ENCODE measurements at places on chromosomes 3 and 15. TPM values are rescaled to one million over a fixed set of nuclear protein-coding genes. Genes with fewer than 3 reads are reported as not detected.

Gene NLGN1
- 2.2 TPM for polyA plus RNA-seq

Gene POTEB2
- not detected for polyA plus RNA-seq

Gene TRAIP
- polyA plus RNA-seq: 9.7 TPM

Gene GATM
- polyA plus RNA-seq: 214 TPM

Gene ARRDC4
- polyA plus RNA-seq: 31.1 TPM

Gene ABI3BP
- 13.5 TPM for polyA plus RNA-seq

Gene SCN11A
- polyA plus RNA-seq: 1.6 TPM

Gene MESD
- 41.4 TPM for polyA plus RNA-seq

Gene THRB
- polyA plus RNA-seq: 35.9 TPM

Gene SLCO2A1
- 23.1 TPM for polyA plus RNA-seq

- no peak for DNase-seq
These were observed 2.0 kb downstream of the NRROS start for GRCh38 chr3:196641333-196642054.

GRCh38 chr3:20310629-20311028 lies 124.6 kb upstream of the SGO1 start:
- no peak for DNase-seq

- DNase-seq: no peak
These were observed 1080.8 kb downstream of the TUSC7 start for GRCh38 chr3:117790235-117790987.

DNA sequence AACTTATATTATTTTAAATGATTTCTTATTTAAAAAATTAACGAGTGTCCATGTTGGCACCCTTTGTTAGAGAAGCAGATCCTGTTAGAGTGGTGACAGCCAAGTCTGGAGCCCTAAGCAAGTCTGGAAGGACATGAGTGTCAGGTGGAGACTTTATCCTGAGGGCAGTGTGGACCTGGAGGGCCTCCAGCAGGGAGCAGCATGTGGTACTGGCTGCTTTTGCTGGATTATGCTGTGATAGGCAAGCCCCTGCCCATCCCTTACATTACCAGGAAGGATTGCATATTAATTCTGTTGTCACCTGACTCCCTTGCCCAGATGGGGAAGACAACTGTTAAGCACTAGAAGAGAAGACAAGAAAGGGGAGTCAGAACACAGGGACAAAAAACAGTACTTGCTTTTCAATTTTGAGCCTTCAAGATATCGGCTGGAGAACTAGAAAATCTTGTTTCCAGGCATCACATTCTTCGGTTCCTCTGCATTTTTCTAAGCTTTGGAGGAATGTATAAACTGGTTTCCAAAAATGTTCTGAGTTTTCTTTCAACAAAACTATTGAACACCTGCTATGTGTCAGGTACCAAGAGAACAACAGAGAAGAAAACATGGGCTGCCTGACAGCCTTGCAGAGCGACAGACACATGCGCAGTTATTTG lies 22.7 kb downstream of the ZNF860 start:
- no peak for DNase-seq

DNA sequence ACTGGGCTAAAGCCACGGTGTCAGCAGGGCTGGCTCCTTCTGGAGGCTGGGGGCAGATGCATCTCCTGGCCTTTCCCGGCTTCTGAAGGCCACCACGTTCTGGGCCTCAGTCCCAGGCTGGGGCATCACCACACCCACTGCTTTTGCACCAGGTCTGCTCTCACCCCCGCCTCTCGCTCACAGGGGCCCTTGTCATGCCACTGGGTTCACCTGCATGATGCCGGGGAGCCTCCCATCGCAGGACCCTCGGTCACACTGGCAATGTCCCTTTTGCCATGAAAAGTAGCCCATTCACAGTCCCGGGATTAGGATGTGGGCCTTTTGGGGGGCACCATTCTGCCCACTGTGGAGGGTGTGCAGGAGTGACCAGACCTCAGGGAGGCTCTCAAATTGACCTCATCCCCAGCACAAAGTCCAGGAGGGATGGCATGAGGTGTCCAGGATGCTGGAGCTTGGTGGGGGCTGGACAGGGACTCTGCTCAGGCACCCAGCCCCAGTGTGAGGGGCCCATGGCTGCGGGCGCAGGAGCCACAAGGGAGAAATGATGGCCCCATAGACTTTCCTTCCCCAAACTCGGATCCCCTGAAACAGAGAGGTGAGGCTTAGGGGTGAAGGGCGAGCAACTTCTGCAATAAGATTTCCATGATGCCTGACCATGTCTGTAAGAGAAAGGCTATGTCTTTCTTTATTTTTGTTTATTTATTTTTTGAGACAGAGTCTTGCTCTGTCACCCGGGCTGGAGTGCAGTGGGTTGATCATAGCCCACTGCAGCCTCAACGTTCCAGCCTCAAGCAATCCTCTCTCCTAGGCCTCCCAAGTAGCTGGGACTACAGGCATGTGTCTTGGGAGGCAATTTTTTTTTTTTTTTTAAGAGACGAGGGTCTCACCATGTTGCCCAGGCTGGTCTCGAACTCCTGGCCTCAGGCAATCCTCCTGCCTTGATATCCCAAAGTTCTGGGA lies 189.1 kb downstream of the GOLGA6L6 start:
- DNase-seq: no peak

- no peak for DNase-seq
These were observed 3.3 kb upstream of the RAB8B start for GRCh38 chr15:63186065-63186464.

DNA sequence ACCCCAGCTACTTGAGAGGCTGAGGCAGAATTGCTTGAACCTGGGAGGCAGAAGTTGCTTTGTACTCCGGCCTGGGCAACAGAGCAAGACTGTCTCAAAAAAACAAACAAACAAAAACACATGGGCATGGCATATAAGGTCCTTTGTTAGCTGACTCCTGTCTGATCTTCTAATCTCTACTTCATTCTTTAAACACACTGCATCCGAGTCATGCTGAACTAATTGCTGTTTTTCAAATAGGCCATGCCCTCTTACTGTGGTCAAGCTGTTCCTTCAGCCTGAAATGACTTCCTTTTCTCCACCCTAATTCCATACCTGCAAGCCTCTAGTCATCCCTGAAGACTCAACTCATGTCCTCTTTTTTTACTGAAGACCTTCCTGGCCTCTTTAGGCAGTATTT lies 22.3 kb upstream of the SLMAP start:
- no peak for DNase-seq

GRCh38 chr3:42961633-42962032 lies 17.5 kb upstream of the GASK1A start:
- DNase-seq: peak; percentile 63

DNA sequence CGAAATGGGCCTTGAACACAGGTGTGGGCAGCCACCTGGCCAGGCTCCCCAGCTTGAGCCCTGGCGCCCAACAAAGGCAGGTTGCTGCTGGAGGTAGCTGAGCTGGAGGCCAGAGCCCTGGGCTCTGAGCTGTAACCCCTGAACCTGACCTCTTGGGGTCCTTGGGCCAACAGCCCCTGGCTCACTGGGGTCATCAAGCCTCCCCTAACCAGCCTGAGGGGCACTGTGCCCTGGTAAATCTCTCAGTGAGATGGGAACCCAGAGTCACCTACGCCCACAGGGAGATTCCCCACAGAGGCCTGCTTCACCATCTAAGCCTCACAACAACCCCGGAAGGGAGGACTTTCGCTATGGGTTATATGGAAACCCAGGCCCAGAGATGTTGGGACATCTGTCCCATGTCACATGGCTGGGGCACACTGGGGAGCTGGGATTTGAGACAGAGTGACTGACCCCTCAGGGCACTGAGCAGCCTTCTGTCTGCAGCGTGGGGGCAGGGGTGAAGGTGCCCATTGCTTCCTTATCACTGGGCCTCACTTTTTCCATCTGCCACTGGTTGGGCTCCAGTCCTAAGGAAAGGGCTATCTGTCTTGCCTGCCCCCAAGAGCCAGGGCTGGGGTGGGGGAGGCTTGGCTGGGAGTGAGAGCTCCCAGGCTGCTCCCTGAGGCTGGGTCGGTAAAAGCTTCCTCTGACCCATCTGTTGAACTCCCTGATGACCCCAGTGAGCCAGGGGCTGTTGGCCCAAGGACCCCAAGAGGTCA lies 59.1 kb downstream of the IQSEC1 start:
- DNase-seq: no peak

- DNase-seq: no peak
These were observed 35.5 kb downstream of the STAG1 start for GRCh38 chr3:136716629-136717028.

- DNase-seq: peak; percentile 12
These were observed 43.0 kb upstream of the ABI3BP start for GRCh38 chr3:101036213-101036618.

GRCh38 chr3:25594007-25594502 lies 70.7 kb downstream of the TOP2B start:
- peak; percentile 76 for DNase-seq

DNA sequence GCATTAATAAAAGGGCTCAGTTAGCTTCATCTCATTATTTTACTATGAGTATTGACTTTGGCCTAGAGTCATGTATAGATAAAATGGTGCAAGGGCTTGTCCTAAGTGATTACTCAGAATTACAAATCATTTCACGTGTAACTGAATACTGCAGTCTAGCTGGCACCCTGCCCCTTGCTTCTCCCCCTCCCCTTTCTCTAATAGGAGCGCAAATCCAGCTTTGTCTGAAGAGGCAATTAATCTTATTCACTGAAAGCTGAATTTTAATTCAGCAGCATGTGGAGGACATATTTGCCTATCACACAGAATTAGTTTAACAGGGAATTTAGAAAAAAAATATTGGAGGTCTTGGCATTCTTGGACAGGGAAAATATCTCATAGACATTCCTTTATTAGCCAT lies 412.1 kb upstream of the DPH6 start:
- DNase-seq: no peak

DNA sequence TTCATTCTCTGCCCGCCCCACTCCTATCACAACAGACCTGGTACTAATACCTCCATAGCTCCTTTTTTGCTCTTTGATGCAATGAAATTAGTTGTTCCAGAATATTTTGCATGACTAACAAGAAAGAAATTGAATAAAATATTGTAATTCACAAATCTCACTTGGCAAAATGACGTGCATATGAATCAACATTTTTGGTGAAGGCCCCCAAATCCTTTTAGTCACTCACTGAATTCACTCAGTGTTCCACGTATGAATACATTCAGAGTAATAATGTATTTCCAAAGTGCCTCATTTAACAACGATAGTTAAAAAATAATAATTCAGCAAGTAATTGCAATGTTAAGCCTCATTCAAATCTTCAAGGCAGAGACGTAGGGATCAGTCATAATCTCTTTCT lies 148.6 kb upstream of the STRIT1 start:
- no peak for DNase-seq

DNA sequence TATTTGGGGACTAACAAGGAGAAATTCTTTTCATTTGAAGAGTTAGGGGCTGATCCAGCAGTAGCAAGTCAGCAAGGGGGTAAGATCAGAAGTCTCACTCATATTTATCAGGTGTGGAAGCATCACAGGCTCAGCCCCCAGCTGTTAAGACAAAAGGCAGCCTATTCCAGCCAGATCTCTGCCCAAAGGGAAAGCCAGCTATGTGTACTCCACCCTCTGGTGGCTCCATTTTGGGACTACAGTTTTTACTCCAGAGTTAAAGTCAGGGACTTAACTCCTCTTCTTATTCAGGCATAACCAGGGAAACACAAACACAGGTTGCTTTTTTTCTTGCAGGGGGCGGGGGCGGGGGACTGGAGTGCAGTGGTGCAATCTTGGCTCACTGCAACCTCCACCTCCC lies 19.2 kb downstream of the UBP1 start:
- no peak for DNase-seq

- DNase-seq: no peak
These were observed 15.7 kb upstream of the PRR23E start for GRCh38 chr3:127177226-127177625.

- DNase-seq: no peak
These were observed 23.8 kb upstream of the CNTN6 start for GRCh38 chr3:1068985-1069384.

DNA sequence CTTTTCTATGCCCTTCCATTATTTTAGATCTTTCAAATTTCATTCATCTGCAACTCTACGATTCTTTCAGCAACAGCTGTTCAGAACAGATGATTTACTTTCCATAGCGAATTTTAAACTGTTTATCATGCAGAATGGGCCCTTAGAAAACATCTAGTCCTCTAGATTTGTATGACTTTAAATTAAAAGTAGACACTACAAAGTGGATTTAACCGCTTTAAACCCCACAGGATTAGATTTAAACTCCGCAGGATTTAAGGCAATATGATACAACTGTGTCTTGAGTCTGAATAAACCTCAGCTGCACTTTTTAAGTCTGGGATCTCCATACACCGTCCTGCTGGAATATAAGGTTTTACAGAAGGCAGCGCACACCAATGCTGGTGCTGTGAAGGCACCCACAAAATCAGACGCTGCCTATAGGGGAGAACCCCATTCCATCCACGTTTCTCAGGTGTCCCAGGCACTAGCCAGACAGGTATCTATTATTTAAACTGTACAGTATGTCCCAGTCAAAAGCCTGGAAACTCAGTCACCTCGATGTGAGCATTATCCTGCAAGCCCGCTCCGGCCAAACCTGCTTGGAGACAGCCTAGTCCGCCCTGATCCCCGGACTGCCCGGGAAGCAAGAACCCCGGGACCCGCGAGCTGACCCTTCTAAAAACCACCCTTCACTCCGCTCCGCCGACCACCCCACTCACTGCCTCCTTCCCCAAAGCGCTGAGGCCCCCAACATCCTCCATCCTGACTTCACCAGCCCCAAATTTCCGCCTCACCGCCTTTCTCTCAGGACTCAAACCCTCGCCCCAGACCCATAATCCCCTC lies 768 bp downstream of the ANO10 start:
- DNase-seq: peak; percentile 28

DNA sequence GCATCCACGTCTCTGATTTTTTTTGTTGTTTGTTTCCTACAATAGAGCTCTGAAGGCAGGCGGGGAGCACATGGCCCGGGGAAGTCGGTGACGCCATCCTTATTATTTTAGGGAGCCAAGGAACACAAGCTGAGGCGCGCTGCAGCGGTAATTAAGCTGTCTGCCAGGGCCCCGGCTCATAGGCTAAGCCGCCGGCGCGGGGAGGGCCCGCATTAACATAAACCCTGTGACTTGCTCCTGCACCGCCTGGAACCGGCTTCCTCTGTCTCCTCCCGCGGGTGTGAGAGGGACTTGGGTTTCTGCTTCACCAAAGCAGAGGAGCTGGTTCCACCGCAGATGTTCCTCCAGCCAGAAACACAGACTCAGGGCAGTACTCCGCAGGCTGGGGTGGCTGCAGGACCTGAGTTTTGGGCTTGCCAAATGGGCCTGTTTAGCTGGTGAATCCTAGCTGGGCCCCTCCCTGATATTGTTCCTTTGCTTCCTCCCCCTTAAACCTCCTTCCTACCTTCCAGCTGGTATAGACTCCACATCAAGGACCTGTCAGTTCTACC lies 25.3 kb downstream of the ANP32A start:
- DNase-seq: peak; percentile 88

Measured in renal pelvis (tissue), 12 donors.